ENCODE measurements at places on chromosomes 16 and 17.

DNA sequence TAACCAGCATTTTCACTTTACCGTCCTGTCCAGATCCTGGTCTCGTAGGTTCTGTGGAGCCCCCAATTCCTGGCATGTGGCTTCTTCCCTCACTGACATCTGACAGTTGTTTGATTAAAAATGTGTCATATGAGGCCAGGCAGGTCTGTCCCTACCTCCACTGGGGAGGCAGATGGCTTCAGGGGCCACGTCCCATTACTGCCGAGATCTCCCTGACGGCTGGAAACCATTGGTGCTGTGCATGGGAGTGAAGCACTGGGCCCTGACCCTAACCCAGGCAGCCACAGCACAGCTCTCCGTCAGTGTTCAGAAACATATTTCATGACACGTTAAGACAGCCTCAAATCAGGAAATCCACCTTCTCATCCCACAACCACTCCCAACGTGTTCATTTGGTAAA is 77.5 kb downstream of the GNAO1 start:
- DNase-seq: no peak

GRCh38 chr16:47634727-47635126 is 173.6 kb downstream of the PHKB start:
- DNase-seq: no peak

GRCh38 chr16:69131167-69131838 is 1.1 kb downstream of the CHTF8 start:
- DNase-seq: no peak

GRCh38 chr16:67394155-67395104 is 1.1 kb upstream of the TPPP3 start:
- DNase-seq: no peak

GRCh38 chr17:46815474-46816353 is 2.8 kb downstream of the WNT3 start:
- DNase-seq: no peak

GRCh38 chr17:67026341-67026740 is 18.0 kb upstream of the CACNG1 start:
- DNase-seq: no peak

DNA sequence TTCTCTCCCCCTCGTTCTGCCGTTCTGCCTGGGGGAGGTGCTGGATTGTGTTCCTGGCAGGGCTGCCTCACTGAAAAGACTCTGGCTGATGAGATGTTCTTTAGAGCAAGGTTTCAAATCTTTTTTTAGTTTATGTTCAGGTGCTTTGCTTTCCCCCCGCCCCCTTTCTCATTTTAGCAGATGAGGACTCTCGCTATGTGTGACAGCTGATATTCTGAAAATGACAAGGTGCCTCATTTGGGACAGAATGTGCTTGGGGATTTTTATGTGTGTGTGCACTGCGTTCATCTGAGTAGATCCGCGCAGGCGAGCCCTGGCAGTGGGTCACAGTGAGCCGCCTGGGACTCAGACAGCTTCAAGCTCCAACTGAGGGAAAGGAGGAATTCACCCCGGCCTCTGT is 205.9 kb downstream of the HS3ST4 start:
- DNase-seq: no peak

DNA sequence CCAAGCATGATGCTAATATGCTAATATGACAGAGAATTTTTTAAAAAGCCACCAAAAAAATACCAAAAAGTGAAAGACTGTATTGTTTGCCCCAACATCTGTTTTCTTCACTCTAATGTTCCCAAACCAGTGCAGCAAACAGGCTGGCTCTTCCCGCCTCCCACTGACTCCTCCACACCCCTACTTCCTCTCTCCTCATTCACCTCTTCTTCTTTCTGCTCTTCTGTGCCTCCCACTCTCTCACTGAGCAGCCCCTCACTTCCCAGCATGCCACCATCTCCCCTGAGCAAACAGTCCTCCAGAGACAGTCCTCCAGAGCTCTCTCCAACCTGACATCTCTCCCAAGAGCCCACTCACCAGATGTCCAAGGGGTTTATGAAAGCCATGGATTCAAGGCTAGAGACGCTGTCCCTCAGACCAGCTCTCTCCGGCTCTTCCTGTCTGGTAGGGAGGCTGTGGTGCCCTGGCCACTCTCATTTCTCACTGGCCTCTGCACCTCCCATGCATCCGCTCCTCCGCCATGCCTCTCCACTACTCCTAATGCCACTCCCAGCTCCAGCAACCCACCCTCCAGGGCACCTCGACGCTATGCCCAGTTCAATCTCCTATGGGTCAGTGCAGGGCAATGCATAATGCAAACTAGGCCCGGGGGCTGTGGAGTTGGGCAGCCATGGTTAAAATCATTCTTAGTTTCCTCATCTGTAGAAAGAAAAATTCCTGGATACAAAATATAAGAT is 52.9 kb downstream of the ANKRD11 start:
- DNase-seq: no peak

GRCh38 chr16:55283812-55284717 is 39.9 kb upstream of the IRX6 start:
- DNase-seq: no peak

Measured in stimulated activated CD8-positive, alpha-beta memory T cell treated with anti-CD3 and anti-CD28 coated beads, Interleukin-7, amount 100 ng/mL, for 1 hour (primary cell).